Ureter (tissue), 1 donor: ENCODE measurements at places on chromosomes 4 and X. TPM values are rescaled to one million over a fixed set of nuclear protein-coding genes. Genes with fewer than 3 reads are reported as not detected.

Gene CPE
- 70.4 TPM for total RNA-seq

- DNase-seq, result no peak
Measured at GRCh38 chr4:148770848-148771247, 328.6 kb upstream of the NR3C2 start.

- no peak for DNase-seq
Measured at GRCh38 chrX:63426519-63426918, 75.4 kb upstream of the SPIN4 start.

GRCh38 chr4:26789208-26789607 is 71.4 kb upstream of the STIM2 start:
- no peak for DNase-seq

DNA sequence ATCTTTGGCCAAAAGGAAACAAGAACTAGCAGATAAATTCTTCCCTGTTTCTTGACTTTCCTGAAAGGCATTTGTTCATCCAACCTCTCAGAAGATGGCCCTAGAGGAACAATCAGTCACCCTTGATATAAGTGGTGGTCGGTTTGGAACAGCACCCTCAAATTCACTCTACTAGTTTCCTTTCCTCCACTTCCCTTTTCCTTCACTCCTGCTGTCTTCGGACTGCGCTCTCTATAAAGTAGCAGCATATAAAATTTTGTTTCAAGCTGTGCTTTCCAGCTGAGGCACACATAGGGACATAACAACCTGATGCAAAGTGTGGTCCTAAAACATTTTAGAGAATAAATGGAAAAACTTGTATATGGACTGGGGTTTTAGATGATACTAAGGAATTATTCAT is 29.0 kb upstream of the MOB1B start:
- no peak for DNase-seq

Gene GAGE12E
- not detected for total RNA-seq

DNA sequence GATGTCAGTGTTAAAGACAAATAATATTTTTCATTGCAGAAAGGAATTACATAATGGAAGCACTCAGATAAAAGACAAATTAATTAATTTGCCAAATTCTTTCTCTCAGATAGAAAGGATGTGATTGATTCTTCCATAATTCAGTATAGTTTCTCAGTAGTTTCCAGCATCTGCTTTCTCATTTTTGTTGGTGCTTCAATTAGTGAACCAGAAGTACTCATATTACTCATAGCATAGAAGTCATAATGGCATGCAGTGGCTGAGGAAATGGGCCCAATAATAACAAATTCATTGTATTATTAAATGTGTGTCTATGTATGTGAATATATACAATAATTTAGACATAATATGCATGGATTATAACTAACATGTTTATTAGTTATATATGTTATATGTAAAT is 393.3 kb upstream of the TRAM1L1 start:
- DNase-seq, result no peak

DNA sequence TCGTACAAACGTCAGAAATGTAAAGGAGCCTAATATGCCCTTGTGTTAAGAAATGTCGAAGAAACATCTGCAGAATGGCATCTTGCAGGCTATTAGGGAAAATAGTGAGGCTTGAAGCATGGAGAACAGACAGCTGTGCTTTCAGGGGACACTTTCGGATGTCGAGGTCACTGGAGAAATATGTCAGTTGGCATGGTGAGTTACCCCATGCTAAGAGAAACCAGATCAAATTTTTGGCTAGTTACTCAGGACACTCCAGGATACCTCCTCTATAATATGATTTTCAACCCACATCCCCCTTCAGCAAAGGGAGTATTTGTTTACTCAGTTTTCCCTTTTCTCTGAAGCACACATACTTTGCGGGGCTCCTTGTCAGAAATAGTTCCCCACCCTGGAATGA is 171.4 kb downstream of the GPC3 start:
- DNase-seq, result no peak

DNA sequence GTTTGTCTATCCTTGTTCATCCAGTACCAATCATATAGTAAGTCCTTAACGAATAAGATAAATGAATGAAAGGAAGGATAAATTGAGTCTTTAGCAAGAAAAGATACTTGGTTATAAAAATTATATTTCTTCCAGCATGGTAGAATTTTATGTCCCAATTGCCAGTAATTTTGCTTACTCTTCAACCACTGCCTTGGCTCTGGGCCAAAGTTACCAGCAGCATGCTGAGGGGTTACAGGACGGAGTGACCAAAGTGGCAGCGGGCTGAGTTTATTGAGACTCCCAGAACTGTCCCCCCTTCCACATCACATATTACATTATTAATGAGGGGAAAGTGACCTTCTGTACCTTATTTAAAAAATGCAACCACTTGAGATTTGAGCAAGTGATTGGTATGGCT is 121.7 kb downstream of the RASGEF1B start:
- DNase-seq, result no peak

Gene SH3TC1
- 87.0 TPM for total RNA-seq

GRCh38 chr4:183806341-183806740 is 98.8 kb upstream of the STOX2 start:
- no peak for DNase-seq

Gene SAGE1
- not detected for total RNA-seq

- DNase-seq, result no peak
Measured at GRCh38 chr4:81468678-81469077, 3.0 kb downstream of the RASGEF1B start.

Gene SLC10A7
- total RNA-seq, result 26.7 TPM

- no peak for DNase-seq
Measured at GRCh38 chr4:153763404-153763803, 3.6 kb upstream of the RNF175 start.

- DNase-seq, result no peak
Measured at GRCh38 chr4:30068234-30068633, 651.9 kb upstream of the PCDH7 start.

Gene ZNF41
- total RNA-seq, result 15.7 TPM

GRCh38 chrX:118468122-118468521 is 27.5 kb upstream of the DOCK11 start:
- DNase-seq, result no peak

Gene ENPP6
- total RNA-seq, result 3.9 TPM

DNA sequence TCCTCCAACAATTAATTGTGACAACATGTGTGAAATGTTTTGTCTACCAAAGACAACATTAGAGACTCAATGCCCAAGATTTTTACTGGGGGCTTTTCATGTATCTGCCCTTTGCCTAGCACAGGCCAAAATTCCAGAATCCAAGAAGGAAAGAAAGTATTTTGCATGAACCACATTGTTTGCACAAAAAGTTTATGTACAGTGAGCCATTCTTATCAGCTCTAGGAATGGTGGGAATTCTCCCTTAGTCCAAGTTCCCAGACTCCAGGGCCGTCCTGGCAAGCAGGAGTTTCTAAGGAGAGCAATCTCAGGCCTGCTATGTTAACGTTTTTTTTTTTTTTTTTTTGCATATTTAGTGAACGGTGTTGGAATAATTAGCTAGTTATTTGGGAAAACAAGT is 21.6 kb downstream of the GPRASP1 start:
- no peak for DNase-seq

Gene GLOD5
- not detected for total RNA-seq

DNA sequence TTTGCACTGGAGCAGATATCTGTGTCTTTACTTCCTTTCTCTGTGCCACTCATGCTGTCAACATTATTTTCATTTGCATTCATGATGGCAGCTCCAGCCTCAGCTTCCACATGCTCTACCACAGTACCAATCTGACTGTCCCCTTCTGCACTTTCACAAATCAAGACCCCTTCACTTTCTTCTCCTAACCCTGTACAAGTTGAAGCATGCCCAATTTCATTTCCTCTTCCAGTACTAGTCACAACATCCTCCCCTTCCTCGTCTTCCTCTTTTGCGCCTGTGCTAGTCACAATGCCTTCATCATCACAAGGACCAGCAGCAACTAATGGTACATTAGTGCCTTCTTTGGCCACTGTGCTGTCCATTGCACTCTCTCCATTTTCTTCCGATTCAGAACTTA is 26.5 kb downstream of the BOD1L1 start:
- DNase-seq, result no peak

Gene CENPI
- total RNA-seq, result 2.3 TPM

Gene MMRN1
- 32.3 TPM for total RNA-seq

- no peak for DNase-seq
Measured at GRCh38 chr4:174213731-174214100, 69.8 kb downstream of the FBXO8 start.

- no peak for DNase-seq
Measured at GRCh38 chrX:68488657-68489056, 10.2 kb upstream of the YIPF6 start.

Gene UGT2B17
- 0.23 TPM for total RNA-seq

Gene GSX2
- total RNA-seq, result not detected

- DNase-seq, result no peak
Measured at GRCh38 chr4:38320343-38320695, 343.7 kb upstream of the KLF3 start.

GRCh38 chr4:181168011-181168805 is 1075.0 kb upstream of the TENM3 start:
- DNase-seq, result no peak

DNA sequence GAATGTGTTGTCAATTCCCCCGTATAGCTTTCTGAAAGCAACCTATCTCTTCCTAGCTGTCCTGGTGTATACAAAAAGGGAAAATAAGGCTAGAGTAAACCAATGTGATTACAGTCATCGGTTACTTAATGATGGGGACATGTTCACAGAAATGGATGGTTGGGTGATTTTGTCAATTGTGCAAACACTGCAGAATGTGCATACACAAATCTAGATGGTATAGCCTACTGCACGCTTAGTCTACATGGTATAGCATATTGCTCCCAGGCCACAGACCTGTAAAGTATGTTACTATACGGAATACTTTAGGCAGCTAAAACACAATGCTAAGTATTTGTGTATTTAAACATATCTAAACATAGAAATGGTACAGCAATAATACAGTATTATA is 5.1 kb downstream of the DTHD1 start:
- DNase-seq, result no peak

Gene DOK7
- total RNA-seq, result 4.5 TPM

DNA sequence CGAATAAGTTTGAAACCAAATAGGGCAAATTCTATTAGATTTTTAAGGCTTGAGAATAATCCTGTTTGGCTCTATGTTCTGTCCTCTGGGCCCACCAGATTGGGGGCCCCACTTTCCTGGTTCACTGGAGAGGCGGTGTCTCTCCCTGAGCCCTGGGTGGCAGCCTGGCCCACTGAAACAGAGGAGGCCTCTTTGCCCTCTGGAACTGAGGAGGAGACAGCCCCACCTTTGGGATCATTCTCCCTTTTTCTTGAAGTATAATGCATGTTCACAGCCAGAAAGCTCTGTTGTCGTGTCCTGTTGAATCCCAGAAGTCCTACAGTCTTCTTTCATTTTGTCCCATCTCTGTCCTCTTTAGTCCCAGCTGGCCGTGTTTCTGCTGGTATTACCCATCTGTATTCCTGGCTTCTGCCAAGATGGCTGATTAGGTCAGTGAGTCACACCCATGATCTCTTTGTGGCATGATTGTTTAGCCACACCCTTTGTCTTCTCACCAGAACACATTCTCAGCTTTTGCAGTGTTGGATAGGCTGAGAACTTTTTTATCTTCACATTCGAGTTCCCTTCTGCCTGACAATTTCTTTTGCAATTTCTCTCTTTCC is 8.1 kb upstream of the TBC1D25 start:
- no peak for DNase-seq

- no peak for DNase-seq
Measured at GRCh38 chr4:181796502-181796901, 446.7 kb upstream of the TENM3 start.

- DNase-seq, result no peak
Measured at GRCh38 chrX:133923113-133923512, 62.3 kb downstream of the GPC3 start.

- no peak for DNase-seq
Measured at GRCh38 chr4:47784222-47784621, 53.6 kb downstream of the CORIN start.
